ENCODE measurements at places on chromosomes 5 and 9. TPM values are rescaled to one million over a fixed set of nuclear protein-coding genes. Genes with fewer than 3 reads are reported as not detected.

GRCh38 chr9:98037357-98037756 lies 19.2 kb upstream of the NANS start:
- no peaks in the 10 kb centered on the region for H3K36me3 ChIP-seq
- no peaks in the 10 kb centered on the region for H3K4me1 ChIP-seq
- H3K27me3 ChIP-seq: no peaks in the 10 kb centered on the region
- no peak overlapping the region for H3K27ac ChIP-seq
- DNase-seq: no peak

- no peaks in the 10 kb centered on the region for H3K27me3 ChIP-seq
- H3K4me1 ChIP-seq: no peaks in the 10 kb centered on the region
- no peak for DNase-seq
- H3K36me3 ChIP-seq: peaks cover 3% of the 10 kb centered on the region
- no peak overlapping the region for H3K27ac ChIP-seq
These were observed 23.4 kb downstream of the RANBP17 start for GRCh38 chr5:170885256-170885655.

- H3K4me1 ChIP-seq: no peaks in the 10 kb centered on the region
- H3K27ac ChIP-seq: no peak overlapping the region
- no peak for DNase-seq
These were observed 421.9 kb downstream of the CDH10 start for GRCh38 chr5:24222876-24223275.

- H3K4me3 ChIP-seq: no peak overlapping the region
- H3K36me3 ChIP-seq: no peaks in the 10 kb centered on the region
- no peaks in the 10 kb centered on the region for H3K27me3 ChIP-seq
- H3K4me1 ChIP-seq: no peaks in the 10 kb centered on the region
These were observed 36.8 kb downstream of the ELL2 start for GRCh38 chr5:95924720-95925377.

DNA sequence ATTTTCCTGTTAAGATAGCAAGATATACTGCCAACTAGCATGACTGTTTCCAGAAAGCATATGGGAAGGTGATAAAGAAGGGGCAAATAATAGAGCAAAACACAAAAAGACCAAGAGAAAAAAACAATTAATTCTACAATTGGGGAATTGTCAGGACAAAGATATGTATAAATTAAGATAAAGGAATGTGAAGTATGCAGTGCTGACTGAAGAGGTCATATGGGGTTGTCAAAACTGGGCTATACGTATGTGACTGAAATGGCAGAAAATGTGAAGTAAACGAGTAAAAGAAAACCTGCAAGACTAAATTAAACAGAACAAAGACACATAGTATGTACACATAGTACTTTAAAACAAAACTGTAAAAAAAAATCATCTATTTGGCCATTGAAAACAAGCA lies 222.3 kb downstream of the ARL15 start:
- no peaks in the 10 kb centered on the region for H3K36me3 ChIP-seq
- no peak for DNase-seq
- H3K4me1 ChIP-seq: peaks cover 2% of the 10 kb centered on the region
- no peak overlapping the region for H3K4me3 ChIP-seq
- no peak overlapping the region for H3K27ac ChIP-seq

DNA sequence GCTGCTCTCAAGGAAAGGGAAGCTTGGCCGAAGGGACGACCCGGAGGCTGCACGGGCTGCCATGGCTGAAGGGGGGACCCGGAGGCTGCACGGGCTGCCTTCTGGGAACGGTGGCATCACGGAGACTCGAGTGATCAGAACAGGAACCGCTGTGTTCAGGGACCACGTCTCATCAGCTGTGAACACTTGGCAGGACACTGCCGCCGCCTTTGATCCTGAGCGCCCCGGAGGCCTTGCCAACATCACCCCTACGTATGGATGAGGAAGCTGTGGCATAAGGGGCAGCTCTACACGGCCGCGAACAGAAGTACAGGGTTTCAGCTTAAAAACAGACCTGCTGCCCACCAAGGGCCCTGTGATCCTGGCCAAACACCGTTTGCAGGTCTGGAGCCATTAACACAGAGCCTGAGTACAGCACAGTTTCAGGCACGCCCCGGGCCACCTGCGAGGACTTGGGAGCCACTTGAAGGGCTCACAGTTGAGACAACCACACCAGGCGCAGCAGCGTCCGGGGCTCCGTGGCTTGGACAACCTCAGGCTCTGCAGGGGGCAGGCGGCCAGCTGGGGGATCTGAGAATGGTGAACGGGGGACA lies 23.9 kb upstream of the TERT start:
- H3K4me3 ChIP-seq: no peak overlapping the region
- peaks cover 24% of the 10 kb centered on the region for H3K36me3 ChIP-seq
- H3K27ac ChIP-seq: no peak overlapping the region

The LURAP1L gene
- 0.63 TPM for polyA plus RNA-seq

DNA sequence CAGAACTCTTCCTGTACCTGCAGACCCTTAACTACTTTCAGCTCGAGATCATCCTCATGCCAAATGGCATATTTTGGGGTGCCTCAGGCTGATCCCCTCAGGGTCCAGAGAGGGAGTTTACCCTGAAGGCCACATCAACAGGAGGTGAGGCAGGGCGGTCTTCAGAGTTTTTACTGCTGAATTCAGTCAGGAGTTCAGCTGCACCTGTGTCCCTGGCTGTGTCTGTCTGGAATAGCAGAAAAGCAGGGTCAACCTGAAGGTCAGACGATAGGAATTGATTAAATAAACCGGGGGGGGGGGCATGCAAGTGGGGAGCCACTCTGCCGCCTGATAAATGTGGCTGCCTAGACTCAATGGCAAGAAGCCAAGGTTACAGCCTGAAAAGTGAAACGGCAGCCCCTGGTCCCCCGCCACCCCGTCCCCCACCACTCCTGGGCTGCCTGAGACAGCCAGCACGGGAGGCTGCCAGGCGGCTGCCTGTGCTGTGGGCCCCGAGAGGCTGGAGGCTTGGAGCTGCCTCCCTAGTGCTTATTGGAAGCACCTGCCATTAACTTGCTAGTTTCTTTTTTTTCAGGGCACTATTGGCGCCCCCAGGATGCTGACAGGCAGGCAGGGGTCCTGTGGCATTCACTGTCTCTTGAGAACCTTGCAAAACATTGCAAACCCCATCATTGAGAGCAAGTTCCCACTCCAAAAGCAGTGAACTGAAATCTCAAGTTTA lies 182.7 kb upstream of the PPP1R26 start:
- no peaks in the 10 kb centered on the region for H3K27me3 ChIP-seq
- H3K4me3 ChIP-seq: no peak overlapping the region
- peaks cover 15% of the 10 kb centered on the region for H3K4me1 ChIP-seq
- no peak overlapping the region for H3K27ac ChIP-seq

- H3K4me1 ChIP-seq: peaks cover 23% of the 10 kb centered on the region
- H3K27ac ChIP-seq: no peak overlapping the region
- DNase-seq: no peak
- peak overlapping the region; percentile 75 for H3K4me3 ChIP-seq
- H3K27me3 ChIP-seq: no peaks in the 10 kb centered on the region
These were observed 704 bp downstream of the SPARC start for GRCh38 chr5:151685749-151686673.

DNA sequence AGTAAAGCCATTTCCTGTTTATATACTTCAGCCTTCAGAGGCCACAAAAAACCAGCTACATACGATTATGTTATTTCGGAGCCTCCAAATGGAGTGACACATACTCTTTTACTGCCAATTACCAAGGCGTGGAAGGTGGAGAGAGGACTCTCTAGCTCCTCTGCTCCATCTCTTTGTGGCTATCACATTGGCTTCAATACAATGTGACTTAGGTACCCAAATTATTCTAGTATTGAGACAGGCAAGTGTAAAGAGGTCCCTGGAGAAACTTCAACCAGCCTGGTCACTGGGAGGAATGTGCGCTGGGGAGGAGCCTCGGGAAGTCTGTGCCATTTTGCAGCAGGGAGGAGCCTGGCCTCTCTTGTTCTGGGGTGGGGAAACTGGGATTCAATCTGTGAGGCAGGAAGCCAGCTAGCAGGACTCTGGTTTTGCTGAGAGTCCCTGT lies 85.8 kb upstream of the TAS2R1 start:
- H3K36me3 ChIP-seq: no peaks in the 10 kb centered on the region
- no peaks in the 10 kb centered on the region for H3K27me3 ChIP-seq
- no peaks in the 10 kb centered on the region for H3K4me1 ChIP-seq
- no peak overlapping the region for H3K27ac ChIP-seq
- H3K4me3 ChIP-seq: no peak overlapping the region
- no peak for DNase-seq

DNA sequence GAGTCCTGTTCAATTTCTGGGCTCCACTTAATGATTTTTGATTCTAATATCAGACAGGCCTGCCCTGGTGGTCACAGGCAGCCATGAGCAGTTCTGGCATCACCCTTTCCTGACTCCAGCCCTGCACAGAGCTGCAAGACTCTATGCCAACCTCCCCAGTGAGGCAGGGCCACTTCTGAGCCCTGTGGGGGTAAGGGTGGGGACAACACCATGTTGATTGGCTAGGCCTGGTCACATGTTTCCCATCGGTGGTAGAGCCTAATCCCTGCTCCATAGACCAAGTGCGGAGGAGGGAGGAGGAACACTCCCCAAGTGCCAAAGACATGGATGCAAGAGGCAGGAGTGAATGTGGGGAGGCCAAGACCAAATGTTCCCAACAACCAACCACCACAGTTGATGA lies 134.6 kb downstream of the PHF2 start:
- no peak for DNase-seq
- H3K27me3 ChIP-seq: no peaks in the 10 kb centered on the region
- H3K4me1 ChIP-seq: no peaks in the 10 kb centered on the region
- H3K27ac ChIP-seq: no peak overlapping the region
- no peaks in the 10 kb centered on the region for H3K36me3 ChIP-seq

GRCh38 chr5:82222597-82223574 lies 55.3 kb downstream of the RPS23 start:
- H3K4me1 ChIP-seq: peaks cover 9% of the 10 kb centered on the region
- no peaks in the 10 kb centered on the region for H3K27me3 ChIP-seq
- no peak overlapping the region for H3K4me3 ChIP-seq
- no peak for DNase-seq
- H3K27ac ChIP-seq: no peak overlapping the region

GRCh38 chr9:6024035-6024554 lies 8.7 kb upstream of the RANBP6 start:
- no peak overlapping the region for H3K4me3 ChIP-seq
- no peak overlapping the region for H3K27ac ChIP-seq
- H3K36me3 ChIP-seq: no peaks in the 10 kb centered on the region
- peak; percentile 50 for DNase-seq

DNA sequence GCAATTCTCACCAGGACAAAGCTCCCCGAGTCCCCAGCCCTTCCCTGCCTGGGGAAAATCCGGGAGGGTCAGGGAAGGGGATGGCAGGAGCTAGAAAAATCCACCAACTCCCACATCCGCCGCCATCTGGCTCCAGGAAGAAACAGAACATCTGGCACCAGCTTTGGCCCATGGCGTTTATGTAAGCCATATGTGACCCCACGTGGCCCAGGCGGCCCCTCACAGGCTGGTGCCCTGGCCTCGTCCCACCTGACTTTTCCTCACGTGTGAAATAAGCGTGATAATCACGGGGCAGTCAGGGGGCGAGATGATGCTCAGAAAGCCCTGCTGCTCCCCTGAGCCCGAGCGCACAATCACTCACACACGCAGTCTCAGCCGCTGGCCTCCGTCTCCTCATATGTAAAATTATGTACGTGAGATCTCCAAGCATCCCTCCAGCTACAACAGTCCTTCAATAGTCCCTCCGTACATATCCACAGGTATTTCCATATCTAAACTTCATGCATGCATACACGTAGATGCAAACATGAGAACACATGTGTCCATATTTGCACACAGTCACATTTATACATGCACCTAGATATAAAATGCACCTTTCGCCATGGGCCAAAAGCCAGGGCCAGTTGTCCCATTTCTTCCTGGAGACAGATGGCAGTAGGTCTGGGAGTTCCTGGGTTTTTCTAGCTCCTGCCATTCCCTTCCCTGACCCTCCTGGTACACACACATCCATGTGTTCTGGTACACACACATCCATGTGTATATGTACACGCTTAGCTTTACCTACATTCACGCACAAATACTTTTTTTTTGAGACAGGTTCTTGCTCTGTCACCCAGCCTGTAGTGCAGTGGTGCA lies 28.9 kb downstream of the PLPP7 start:
- H3K27me3 ChIP-seq: no peaks in the 10 kb centered on the region
- no peaks in the 10 kb centered on the region for H3K4me1 ChIP-seq
- H3K4me3 ChIP-seq: no peak overlapping the region
- H3K36me3 ChIP-seq: no peaks in the 10 kb centered on the region
